ENCODE measurements at places on chromosomes 4 and X. TPM values are rescaled to one million over a fixed set of nuclear protein-coding genes. Genes with fewer than 3 reads are reported as not detected.

The DIPK2B gene
- not detected for total RNA-seq

The SOX3 gene
- total RNA-seq: not detected

The MTNR1A gene
- total RNA-seq: not detected

The GSX2 gene
- total RNA-seq: not detected

The ADH6 gene
- not detected for total RNA-seq

The MGST2 gene
- total RNA-seq: 29.2 TPM

The PSAPL1 gene
- total RNA-seq: not detected
